ENCODE measurements at places on chromosomes 11 and 22.
A peak's percentile ranks its signal among the peaks of the same experiment; 100 is the strongest.

GRCh38 chr11:74677131-74677530 is 54.1 kb downstream of the CHRDL2 start:
- no peak for DNase-seq

GRCh38 chr11:32602657-32603415 is 19.2 kb downstream of the EIF3M start:
- no peak for DNase-seq

DNA sequence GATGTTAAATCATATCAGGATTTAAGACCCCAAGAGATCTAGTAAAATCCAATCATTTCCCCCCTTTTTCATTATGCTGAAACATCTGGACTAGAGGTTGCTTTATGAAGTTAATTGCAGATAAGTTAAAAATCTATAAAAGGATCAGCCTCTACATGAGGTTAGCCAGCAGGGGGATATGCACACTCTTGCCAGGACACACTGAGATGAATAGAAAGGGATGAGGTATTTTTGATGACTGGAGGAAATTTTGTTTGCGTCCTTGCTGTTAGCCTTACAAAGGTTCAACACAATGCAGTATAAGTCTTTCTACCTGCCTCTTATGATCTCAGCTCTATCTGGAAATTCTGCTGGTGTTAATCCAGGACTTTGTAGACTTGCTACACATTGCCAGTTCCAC is 1034.3 kb downstream of the LRRC4C start:
- no peak for DNase-seq

DNA sequence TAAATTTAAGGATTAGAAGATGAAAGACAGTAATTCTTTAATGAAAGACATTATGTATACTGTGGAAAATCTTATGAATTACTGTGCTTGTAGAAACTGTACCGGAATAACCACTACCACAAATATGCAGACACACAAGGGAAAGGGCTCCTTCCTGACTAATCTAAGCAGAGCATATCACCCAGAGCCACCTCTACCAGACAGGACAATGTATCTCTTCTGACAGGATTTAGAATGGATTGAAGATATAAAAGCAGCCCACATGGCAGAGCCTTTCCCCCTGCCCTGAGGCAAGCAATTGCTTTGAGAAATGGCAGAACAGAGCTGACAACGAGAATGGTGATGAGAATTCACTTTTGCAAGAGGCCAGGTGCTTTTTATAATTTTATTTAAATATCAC is 144.1 kb downstream of the NOX4 start:
- no peak for DNase-seq

GRCh38 chr11:134572741-134573675 is 161.0 kb upstream of the B3GAT1 start:
- DNase-seq: no peak

GRCh38 chr11:22720457-22720856 is 54.0 kb downstream of the GAS2 start:
- no peak for DNase-seq

GRCh38 chr22:49869845-49870712 is 16.4 kb downstream of the ZBED4 start:
- DNase-seq: no peak

DNA sequence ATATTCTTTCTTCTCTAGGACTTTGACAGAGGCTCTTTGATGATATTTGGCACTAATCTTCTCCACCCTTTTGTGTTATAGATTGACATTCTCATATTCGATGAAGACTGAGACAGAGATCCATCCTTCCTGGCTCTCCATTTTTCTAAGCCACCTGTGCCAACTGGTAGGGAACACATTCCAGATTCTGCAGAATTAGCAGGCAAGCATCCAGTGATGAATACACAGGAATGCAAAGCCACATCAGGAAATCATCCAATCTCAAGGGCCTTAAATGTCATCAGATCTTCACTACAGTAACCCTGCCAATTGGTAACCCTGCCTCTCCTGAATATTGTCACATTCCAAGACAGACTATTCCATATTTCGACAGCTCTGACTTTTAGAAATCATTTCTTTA is 718.4 kb upstream of the API5 start:
- DNase-seq: no peak

- no peak for DNase-seq
These were observed 65.6 kb downstream of the BUD13 start for GRCh38 chr11:116707161-116707629.

DNA sequence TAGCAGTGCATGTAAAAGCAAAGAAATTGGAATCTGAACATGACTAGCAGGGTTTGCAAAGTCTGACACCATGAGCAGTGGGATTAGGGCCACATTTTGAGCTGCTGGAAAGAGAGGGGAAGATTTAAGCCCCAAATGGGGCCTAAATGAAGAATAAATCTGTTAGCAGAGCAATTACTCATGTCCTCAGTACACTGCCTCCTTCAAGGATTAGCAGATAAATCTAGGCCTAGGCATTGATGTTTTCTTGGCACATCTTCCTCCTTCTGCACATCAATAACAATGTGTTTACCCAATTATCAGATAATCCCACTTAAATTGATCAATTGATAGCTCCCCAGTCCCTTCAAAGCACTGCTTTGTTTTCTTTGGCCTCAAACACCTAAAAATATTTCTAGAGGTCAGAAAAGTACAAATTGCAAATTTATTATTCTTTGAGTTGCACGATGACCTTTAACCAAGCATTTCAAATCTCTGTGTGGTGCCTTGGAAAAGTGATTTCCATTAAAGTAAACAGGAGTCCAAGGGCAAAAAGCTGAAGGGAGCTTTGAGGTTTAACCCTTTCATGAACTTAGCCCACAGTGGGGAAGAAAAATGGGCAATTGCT is 514.7 kb upstream of the CHORDC1 start:
- no peak for DNase-seq

DNA sequence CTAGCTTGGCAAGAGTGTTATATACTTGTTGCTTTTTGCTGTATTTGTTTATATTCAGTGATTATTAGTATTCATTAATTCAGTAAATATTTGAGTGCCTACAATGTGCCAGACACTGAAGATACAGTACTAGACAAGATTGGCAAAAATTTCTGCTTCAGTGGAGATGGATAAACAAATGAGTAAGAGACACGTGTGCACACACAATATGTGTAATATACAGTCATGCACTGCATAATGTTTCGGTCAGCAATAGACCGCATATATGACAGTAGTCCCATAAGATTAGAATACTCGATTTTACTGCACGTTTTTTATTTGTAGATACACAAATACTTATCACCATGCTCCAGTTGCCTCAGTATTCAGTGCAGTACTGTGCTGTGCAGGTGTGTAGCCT is 104.9 kb upstream of the GAL start:
- DNase-seq: no peak

- DNase-seq: no peak
These were observed 102.6 kb downstream of the GALNT18 start for GRCh38 chr11:11519184-11519583.

- DNase-seq: no peak
These were observed 4.8 kb upstream of the CAT start for GRCh38 chr11:34433899-34434298.

- DNase-seq: no peak
These were observed 79.3 kb upstream of the SORL1 start for GRCh38 chr11:121372671-121373429.

DNA sequence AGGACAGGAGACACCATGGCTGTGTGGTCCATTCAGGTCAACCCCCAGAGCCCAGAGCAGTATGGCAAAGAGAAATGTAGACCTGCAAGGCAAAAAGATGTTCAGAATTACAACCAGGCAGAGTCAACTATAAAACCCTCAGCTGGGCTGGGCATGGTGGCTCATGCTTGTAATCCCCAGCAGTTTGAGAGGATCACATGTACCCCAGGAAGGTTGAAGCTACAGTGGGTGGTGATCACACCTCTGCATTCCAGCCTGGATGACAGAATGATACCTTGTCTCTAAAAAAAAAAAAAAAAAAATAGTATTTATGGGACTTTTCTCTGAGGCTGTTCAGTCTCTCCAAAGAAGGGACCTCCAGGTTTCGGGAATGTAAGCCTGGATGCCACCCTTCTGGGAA is 18.4 kb upstream of the LDHA start:
- no peak for DNase-seq

DNA sequence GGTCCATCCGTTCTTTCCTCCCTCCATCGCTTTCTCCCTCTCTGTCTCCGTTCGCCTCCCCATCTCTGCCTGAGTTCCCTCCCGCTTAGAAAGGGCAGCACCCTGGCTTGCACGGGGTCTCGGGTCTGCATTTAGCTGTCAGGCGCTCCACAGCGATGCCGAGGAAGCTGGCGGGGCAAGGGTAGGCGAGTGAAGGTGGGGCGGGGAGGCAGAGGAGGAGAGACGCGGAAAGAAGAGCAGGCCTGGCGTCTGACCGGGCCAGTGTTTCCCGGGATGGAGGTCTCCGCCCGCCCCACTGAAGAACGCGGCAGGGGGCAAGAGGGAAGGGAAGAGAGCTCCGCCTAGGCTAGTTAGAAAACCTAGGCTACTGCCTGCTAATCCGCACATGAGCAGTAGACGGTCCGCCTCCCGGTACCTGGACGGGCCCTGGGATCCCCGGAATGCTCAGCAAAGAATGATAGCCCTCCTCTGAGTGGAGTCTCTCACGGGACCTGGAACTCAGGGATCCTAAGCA is 3922.5 kb upstream of the OR11H1 start:
- DNase-seq: no peak

- no peak for DNase-seq
These were observed 54.2 kb upstream of the CYP2D6 start for GRCh38 chr22:42184852-42185251.

DNA sequence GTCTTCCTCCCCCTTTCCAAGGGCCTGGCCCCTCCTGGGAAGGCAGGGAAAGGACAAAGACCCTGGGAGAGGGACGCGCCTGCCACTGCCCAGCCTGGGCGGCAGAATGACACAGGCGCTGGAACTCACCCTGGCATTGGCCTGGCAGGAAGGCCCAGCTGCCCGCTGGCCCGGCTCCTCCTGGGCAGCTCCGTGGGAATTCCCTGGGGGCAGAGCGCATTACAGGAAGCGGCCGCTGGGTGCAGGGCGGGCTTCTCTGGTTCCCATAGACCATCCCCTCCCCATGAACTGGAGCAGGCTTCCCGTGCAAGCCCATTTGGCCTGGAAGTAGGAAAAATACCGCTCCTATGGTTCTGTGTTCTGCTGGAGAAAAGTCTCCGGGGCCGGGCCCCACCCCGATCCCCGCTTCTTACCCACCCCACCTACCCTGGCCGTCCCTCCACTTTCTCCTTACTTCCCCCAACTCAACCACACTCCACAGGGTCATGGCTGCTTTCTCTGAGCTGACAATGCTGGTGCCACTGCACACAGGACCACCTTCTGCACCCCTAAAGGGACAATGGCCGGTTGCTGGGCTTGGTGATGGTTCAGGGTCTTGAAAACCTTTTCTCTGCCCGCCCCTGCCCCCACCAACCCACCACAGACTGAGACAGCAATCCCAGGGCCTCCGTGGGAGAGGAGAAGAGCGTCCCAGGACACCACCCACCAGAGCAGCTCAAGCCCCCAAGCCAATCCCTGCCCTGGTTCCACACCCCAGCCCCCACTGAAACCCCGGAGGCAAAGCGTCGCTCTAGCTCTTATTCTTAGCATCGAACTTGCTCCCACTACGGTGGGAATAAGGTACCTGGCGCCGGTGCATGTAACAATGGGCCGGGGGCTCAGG is 58.9 kb downstream of the LINC01488 start:
- DNase-seq: no peak

- DNase-seq: no peak
These were observed 3.1 kb upstream of the TM7SF2 start for GRCh38 chr11:65108469-65109123.

- no peak for DNase-seq
These were observed 83.9 kb upstream of the MTNR1B start for GRCh38 chr11:92885600-92885999.

GRCh38 chr22:32649515-32650200 is 151.8 kb upstream of the TIMP3 start:
- no peak for DNase-seq

DNA sequence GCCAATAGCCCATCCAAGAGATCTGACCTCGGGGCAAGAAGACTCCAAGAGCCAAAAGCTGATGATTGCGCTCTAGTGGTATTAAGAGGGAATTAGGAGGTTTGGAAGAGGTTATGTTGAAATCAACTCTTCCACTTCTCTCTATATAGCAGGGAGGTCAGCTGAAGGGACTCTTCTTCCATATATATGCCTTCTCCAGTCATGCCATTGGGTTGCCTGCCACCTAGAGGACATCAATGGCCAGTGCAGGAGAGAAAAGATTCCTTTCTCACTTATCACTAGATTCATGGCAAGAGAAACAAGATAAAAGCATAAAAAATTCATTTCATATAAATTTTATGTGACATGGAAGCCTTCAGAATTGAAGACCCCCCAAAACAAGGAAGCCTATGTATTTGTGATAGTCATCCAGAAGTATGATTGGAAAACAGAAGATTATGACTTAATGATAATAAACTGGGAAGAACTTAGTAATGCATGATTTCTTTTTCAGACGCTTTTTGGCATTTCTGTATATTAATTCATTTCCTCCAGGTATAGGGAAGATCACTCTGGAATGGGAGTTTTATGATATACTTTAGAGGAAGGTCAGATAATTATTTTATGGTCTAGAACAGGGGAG is 435.1 kb upstream of the DDI1 start:
- peak; percentile 49 for DNase-seq

- DNase-seq: peak; percentile 80
These were observed 4.9 kb upstream of the CELSR1 start for GRCh38 chr22:46542011-46542985.

DNA sequence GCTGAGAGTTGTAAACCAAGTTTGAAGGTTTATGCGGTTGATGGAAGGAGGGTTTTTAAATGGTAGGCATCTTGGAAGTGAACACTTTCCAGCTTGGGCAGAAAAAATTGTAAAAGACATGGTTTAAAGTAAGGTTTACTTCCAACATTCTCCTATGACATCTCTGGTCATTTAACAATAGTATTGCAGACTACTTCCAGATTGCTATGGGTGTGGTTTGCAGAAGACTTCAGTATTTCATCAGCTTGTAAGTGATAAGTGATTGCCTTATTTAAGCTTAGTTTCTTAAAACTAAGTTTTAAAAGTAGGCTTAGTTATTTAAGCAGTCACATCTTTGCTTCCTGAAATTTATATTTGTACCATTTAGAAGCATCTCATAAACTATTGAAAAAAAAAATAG is 7.2 kb upstream of the STT3A start:
- no peak for DNase-seq

DNA sequence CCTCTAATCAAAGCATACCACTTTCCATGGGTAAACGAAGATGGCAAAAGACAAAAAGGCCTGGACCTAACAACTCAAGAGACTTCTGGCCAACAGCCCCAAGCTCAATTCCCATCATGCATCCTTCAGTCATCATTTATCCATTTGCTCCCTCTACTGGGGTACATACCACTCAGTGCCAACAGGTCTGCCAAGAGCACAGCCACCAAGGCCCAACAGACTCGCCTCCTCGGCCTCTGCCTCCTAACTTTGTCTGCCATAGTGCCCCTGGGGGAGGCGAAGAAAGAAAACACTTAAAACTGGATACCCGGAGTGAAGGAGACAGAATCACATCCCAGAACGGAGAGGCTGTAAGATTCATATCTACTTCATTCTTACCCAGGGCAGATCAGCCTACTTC is 1.1 kb downstream of the HYOU1 start:
- no peak for DNase-seq

- no peak for DNase-seq
These were observed 12.4 kb upstream of the NAP1L4 start for GRCh38 chr11:3004481-3004880.

All from CD8-positive, alpha-beta memory T cell (primary cell).